Astrocyte of the hippocampus (primary cell): ENCODE measurements at places on chromosomes 16 and 17.
A peak's percentile ranks its signal among the peaks of the same experiment; 100 is the strongest.

- no peak for DNase-seq
Measured at GRCh38 chr17:42241871-42242270, 34.3 kb downstream of the STAT5B start.

DNA sequence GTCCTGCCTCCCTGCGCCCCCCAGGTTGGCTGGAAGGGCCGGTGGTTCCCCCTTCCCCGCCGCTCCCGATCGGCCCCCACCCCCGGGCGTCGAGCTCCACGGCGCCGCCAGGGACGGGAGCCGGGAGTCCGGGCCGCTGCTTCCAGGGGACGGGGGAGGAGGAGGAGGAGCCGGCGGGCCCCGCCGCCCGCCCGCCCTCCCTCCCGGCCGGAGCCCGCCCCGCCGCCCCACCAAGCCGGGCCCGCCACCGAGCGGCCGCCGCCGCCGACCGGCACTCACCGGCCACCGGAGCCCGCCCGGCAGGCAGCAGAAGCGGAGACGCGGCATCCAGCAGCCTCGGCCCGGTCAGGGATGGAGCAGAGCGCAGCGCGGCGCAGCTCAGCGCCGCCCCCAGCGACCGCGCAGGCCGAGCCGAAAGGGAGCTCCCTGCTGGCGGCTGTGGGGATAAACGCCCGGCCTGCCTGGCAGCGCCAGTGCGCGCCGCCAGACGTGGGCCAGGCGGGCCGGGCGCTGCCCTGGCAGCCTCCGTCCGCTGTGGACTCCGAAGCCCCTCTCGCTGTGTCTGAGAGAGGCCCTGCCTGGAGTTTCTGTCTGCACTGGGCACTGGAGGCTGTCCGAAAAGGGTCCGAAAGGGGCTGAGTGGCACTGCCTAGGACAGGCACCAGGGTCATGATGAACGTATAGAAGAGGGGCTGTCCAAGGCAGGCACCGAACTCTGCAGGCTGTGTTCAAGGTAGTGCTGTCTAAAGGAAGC lies at the start of gene MYO18A:
MYO18A (minus strand) TSS at position 365 of the 754 bp plus-strand sequence. CDS start 13,458 bp downstream, outside the sequence.
- DNase-seq: peak; percentile 95

DNA sequence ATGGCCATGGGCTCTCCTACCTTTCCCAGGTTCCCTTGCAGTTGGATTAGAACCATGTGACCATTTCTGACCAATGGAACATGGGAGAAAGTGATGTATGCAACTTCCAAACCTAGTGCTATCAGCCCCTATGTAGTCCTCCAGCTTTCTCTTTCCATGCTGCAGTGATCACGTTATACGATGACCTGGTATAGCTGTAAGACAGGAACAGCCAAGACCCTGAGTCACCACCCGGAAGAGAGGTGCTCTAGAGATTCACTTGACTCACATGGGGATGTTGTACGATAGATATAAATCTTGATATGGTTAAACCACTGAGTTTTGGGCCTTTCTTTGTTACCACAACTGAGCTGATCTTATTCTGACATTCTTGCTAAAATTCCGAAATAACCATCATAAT lies 65.1 kb downstream of the NOG start:
- DNase-seq: no peak

GRCh38 chr17:30170415-30170987 lies 53.9 kb downstream of the NSRP1 start:
- DNase-seq: no peak

DNA sequence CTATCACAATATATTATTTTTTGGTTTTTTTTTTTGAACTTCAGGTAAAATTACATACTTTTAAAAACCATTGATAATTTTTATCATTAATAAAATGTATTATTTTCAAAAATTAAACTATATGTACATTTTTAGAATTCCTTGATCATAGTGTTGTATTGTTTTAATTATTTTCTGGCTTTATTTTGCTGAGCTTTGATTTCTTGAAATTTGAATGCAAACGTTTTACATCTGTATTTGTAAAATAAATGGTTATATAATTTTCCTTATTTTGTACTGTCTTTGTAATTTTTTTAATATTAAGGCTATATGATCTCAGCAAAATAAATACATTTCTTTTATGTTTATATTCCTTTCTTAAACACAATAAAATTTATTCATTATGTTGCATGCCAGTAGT lies 125.6 kb downstream of the KIF2B start:
- no peak for DNase-seq

- DNase-seq: no peak
Measured at GRCh38 chr16:19230575-19230974, 55.0 kb upstream of the CLEC19A start.

GRCh38 chr16:20940871-20941635 lies 40.5 kb downstream of the LYRM1 start:
- DNase-seq: no peak

DNA sequence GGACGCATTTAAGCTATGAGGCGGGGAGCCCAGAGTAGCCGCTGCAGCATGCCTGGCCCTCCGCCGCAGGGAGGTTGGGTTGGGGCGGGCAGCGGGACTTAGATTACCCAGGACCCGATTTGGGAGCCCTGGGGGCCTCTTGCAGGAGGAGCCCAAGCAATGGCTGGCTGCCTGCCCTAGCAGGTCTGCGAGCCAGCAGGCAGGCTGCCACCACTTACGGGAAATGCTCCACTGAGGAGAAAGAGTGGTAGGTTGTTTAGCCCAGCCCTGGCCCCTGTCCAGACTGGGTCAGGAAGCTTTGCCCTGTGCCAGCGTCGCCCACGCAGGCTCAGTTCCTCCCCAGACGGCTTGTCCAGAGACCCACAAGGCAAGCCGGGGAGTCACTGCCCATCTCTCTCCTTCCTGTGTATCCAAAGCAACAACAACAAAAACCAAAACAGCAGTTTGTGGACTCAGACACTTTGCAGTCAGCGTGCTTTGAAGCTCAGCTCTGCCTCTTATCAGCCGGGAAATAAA lies 10.3 kb upstream of the TVP23A start:
- peak; percentile 98 for DNase-seq

- DNase-seq: no peak
Measured at GRCh38 chr16:58360041-58360634, 32.1 kb upstream of the GINS3 start.

GRCh38 chr16:66508248-66508913 lies 41.5 kb downstream of the TK2 start:
- DNase-seq: peak; percentile 83

DNA sequence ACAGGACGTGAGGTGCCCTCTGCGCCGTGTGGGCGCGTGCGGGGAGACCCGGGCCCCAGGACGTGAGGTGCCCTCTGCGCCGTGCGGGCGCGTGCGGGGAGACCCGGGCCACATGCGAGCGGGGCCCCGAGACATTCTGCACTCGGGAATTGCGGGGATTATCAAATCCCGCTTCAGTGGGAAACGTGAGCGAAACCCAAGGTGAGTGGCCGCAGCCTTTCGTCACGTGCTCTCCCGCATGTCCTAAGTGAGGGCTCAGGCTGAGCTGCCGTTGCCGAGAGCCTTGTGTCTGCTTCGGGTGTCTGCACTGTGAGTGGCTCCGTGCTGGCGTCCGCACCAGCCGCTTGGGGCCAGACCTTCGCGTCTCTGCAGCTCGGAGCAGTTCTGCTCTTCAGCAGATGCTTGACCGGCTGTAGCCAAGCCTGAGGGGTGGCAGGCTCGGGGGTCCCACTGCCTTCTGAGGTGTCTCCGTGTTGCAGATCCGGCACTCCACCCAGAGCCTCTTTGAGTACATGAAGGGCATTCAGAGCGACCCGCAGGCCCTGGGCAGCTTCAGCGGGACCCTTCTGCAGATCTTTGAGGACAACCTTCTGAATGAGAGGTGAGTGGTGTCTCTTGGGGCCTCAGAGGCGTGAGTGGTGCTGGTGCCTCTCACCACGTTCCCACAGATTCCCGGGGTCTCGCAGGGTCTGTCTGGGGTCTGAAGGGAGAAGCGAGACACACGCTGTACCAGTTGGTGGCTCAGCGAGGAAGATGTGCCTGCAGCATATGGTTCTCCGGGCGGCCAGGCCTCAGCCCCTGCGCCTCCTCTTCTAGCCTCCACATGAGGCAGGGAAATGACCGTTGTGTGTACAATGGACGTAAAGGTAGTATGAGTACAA lies 90.5 kb upstream of the ZNF750 start:
- no peak for DNase-seq
